Frontal cortex (tissue), 4 donors: ENCODE measurements at places on chromosomes 3 and 15. TPM values are rescaled to one million over a fixed set of nuclear protein-coding genes. Genes with fewer than 3 reads are reported as not detected.

- no peak for DNase-seq
Observed at GRCh38 chr15:44813231-44813630, 76.9 kb downstream of the TRIM69 start.

GRCh38 chr15:54387799-54388198 lies 409.6 kb downstream of the UNC13C start:
- DNase-seq: no peak

DNA sequence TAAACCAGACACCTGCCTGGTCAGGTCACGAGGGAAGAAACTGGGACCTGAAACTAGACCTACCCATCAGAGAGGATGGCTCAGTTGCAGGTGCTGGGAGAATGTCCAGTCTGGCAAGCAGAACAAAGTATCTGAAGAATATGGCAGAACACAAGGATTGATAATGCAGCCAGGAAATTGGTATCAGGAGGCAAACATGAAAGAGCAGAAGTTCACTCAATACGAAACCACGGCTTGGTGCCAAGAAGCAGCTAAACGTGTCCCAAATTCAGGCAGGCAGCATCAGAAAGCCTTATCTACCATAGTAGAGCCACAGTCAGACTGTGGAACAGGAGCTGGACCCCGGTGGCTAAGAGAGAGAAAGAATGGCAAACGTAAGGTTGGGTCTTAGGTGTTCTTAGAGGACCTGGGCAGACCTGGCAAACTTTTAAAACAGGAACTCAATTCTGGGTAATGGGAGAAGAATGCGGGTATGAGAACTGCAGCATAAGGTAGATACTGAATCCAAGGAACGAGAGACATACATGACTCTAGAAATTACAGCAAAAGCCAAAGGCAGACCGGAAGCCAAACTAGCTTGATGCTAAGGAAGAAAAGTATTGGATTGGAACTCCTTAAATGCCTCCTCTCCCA lies 169.0 kb upstream of the NECTIN3 start:
- no peak for DNase-seq

DNA sequence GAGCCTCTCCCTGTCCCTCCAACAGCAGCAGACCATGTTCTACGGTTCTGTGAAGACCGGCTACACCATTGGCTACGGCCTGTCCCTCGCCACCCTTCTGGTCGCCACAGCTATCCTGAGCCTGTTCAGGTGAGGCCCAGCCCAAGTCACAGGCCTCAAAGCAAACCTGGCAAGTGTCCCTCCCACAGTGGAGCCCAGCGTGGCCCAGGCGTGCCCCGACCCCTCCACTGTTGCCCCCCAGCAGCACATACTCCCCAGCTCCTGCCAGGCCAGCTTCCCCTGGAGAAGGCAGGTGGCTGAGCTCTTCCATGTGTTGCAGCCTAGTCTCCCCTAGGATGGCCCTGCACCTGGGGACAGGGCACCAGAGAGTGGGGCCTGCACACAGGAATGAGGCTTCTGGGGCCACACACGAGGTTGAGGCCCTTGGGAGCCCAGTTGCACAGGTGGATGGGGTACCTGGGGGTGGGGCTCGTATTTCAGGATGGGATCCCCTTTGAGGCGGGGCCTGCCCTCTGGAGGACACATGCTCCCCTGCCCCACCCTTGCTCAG lies 25.0 kb downstream of the VIPR1 start:
- DNase-seq: no peak

GRCh38 chr15:42218953-42219592 lies 11.0 kb upstream of the VPS39 start:
- DNase-seq: no peak

GRCh38 chr3:38149708-38150107 lies 11.2 kb downstream of the MYD88 start:
- no peak for DNase-seq

DNA sequence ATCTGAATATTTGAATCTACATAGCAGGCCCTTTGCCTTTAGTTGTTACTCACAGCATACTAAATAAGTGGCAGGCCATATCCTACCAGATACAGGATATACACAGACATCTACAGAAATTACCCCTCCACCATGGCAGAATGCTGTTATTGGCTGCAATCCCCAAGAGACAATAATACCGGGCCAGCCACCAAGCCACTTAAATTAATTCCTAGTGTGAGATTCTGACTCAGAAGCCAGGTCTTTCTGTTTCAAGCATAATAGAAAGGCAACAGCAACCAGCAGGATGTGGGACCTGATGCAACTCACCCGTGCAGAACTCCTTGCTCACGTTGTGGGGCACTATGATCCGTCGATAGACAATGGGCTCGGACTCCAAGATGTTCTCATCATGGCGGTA lies 39.8 kb downstream of the CLK3 start:
- DNase-seq: no peak

- DNase-seq: no peak
Observed at GRCh38 chr3:76873532-76874242, 166.2 kb upstream of the ROBO2 start.

- no peak for DNase-seq
Observed at GRCh38 chr15:72382146-72382545, 6.3 kb upstream of the HEXA start.

GRCh38 chr15:81297603-81298575 lies 26.1 kb downstream of the STARD5 start:
- DNase-seq: no peak

DNA sequence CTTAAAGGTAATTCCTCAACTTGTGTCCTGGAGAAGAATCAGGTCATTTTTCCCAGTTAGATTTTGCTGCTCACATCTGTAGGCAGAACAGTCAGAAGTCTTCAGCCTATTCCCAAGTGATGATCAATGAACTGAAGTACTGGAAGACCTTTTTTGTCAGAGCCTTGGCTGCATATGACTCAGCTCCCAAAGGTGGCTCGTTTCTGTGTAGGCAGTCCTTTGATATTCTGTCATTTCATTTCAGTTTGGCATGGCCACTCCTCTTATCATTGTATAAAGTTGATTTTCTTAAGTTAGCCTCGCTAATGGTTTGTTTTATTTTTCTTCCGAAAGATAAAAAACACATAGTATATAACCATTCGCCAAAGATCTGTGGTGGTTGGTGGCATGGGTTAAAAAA lies 90.7 kb downstream of the KLHL25 start:
- no peak for DNase-seq

- DNase-seq: no peak
Observed at GRCh38 chr3:141412936-141413354, 44.6 kb downstream of the ZBTB38 start.

DNA sequence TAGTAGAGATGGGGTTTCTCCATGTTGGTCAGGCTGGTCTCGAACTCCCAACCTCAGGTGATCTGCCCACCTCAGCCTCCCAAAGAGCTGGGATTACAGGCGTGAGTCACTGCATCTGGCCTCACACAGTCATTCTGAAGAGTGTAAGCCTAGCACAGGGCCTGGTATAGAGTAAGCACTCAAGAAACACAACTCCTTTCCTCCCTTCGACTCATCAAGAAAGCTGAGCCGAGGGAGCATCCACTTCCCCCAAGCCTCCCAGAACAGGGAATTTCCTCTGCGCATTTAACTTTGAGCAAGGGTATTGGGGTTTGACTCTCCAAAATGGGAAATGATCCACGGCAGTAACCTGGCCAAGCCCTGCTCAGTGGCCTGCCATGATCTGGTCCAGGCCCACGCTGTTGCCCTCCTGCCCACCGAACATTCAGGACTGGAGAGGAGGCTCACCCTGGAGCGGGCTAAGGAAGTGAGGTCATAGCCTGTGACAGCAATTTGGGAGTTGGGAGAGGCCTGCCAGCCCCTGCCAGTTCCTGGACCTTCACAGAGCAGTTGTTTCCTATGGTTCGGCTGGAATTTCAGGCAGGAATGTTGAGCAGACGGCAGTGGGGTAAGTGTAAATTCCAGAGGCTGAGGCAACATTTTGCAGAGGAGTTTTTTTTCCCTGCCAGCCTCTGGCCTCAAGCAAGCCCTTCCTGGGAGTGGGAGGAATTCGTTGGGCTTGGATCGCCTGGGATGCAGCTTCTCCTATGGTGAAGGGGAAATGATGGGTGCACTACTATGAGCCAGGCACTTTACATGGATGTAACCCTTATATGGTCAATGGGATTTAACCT lies 21.2 kb upstream of the SMAD3 start:
- no peak for DNase-seq

GRCh38 chr15:64862408-64862807 lies 20.7 kb downstream of the PLEKHO2 start:
- DNase-seq: no peak

DNA sequence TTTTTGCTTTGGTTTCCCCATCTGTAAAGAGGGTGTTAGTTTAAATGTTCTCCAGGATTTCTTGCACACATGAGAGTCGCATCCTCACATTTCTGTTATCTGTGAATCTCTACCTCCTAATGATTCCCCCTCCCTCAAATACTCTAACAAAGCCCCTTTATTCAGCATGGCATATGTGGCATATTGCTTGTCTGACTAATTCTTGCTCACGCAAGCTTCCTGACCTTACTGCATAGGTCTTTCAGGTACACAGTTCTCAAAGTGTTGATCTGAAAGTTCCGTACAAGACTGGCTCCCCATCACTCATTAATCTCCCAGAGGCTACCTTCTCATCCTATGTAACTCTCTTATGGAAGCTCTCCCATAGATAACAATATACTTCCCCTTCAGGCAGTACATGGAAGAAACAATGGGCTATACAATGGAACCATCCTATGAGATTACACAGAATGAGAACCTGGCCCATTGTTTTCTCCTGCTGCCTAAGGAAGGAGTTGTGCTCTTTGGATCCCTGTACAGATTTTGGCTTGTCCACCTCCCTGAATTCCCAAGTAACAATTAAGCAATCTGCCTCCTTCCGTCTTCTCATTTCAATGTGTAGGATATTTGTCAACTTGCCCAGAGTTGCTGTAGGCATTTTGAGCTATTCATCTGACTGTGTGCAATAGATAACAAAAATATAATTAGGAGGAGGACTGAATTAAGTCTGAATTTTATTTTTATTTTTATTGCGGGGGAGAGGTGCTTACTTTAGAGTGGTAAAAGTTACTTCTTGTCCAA lies 51.0 kb downstream of the PPARG start:
- no peak for DNase-seq

DNA sequence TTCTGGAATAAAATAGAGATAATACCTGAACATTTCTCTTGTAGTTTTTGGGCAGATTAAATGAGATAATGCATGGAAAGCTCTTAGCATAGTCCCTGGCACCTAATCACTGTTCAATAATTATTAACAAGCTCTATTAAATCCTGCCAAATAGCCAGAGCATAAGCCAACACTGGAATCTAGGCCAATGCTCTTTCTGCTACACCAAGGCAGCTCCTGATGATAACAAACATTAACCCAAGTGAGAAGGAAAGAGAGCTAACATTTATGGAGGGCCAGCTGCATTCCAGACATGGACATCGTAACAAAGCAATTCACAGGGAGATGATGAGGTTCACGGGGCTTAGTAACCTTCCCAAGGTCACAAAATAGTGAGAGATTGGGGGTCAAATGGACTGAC lies 23.3 kb downstream of the LARP6 start:
- DNase-seq: no peak

DNA sequence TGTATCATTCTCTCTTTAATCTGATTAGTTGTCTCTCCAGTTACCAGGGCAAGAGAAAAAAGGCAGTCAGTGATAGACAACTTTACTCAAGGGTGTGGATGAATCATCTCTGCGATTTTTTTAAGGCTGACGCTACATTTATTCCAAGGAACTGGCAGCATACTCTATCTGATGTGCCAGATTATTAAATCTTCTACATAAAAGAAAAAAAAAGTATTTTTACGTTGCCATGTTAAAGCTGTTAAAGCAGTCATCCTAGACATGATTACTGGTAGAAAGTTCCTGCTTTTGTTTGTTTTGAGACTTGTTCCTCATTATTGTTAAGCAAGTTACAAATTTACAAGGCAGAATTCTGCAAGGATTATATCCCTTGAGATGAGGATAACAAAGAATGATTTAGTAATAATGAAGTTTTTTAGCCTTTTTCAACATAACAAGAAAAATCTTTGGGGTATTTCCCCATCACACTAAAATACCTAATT lies 121.7 kb downstream of the CBLB start:
- DNase-seq: no peak

- no peak for DNase-seq
Observed at GRCh38 chr15:55247766-55248427, 41.7 kb downstream of the RAB27A start.

DNA sequence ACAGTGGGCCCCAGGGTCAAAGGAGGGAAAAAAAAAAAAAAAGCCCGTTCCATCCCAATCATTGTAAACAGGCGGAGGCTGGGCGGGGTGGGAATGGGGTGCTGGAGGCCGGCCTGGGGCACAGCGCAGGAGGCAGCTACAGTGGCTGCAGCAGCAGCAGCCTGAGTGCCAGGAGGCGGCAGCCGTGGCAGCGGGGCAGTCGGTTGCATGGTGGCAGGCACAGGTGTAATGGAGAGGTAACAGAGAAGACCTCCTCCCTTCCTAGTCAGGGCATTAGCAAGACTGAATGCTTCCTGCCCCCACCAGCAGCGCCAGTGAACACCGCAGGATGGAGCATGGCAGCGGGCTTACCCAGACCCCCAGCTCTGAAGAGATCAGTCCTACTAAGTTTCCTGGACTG lies 279.1 kb upstream of the TTC14 start:
- DNase-seq: no peak

DNA sequence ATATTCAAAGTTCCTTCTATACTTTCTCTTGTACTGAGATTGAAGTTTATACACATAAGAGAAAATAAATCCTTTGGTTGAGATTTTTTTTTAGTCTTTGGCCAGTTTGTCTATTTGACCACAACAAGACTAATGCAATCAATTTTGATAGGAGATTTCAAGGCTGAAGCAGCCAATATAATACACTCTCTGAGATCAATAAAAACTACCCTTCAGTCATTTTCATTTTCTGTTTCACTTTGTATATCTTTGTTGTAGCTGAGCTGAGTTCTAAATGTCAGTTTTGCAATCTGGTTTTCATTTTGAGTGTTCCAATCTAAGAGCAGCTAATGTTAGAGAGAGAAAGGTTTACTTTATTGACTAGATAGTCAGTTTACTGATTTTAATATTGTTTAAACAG lies 623.8 kb upstream of the ROBO1 start:
- DNase-seq: no peak

DNA sequence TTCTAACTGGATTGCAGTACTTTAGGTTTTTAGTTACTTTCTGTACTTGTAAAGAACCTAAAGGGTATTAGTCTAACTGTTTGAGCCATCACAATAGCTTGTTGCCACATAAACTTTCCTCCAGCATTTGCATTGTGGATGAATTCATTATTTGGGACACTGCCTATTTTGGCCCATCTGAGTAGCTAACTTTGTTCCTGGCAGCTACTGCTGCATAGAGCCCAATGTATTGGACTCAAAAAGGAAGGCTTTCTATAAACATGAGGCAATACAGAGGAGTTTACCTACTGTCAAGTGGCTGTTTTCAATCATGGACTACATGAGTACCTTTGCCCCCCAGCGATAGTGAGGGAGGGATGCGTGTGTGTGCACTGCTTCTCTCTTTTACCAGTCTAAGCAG lies 1.9 kb downstream of the ROBO2 start:
- no peak for DNase-seq

GRCh38 chr3:150145659-150146058 lies 175.0 kb upstream of the PFN2 start:
- no peak for DNase-seq

The KBTBD13 gene
- total RNA-seq: not detected

The THOC7 gene
- total RNA-seq: 48.1 TPM

The C3orf70 gene
- total RNA-seq: 30.6 TPM

The SRGAP3 gene
- total RNA-seq: 58.3 TPM

The RBMS3 gene
- 11.4 TPM for total RNA-seq

The P2RY13 gene
- total RNA-seq: 1.6 TPM

The SLC9C1 gene
- 0.41 TPM for total RNA-seq

The CCR9 gene
- 0.41 TPM for total RNA-seq

The FBXW12 gene
- total RNA-seq: 1.6 TPM

The RBP2 gene
- not detected for total RNA-seq

The RGMA gene
- 6.1 TPM for total RNA-seq

The PRTG gene
- 2.4 TPM for total RNA-seq

The SLC28A2 gene
- not detected for total RNA-seq

The NRROS gene
- 0.82 TPM for total RNA-seq

The ATP2B2 gene
- total RNA-seq: 62.8 TPM
